ENCODE measurements at places on chromosomes 16 and 17.

- peak; percentile 47 for ATAC-seq
Measured at GRCh38 chr16:83794860-83795554, 12.8 kb upstream of the HSBP1 start.

- ATAC-seq: peak; percentile 62
Measured at GRCh38 chr17:27540318-27541101, 84.3 kb downstream of the KSR1 start.

- no peak for ATAC-seq
Measured at GRCh38 chr17:82058230-82058854, 6.6 kb downstream of the GPS1 start.

GRCh38 chr17:10048629-10049350 lies 143.7 kb upstream of the RCVRN start:
- peak; percentile 72 for ATAC-seq

DNA sequence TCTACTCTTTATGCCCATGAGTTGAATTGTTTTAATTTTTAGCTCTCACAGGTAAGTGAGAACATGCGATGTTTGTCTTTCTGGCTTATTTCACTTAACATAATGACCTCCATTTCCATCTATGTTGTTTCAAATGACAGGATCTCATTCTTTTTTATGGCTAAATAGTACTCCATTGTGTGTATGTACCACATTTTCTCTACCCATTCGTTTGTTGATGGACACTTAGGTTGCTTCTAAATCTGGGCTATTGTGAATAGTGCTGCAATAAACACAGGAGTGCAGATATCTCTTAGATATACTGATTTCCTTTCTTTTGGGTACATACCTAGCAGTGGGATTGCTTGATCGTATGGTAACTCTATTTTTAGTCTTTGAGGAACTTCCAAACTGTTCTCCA lies 19.3 kb upstream of the CA4 start:
- no peak for ATAC-seq

DNA sequence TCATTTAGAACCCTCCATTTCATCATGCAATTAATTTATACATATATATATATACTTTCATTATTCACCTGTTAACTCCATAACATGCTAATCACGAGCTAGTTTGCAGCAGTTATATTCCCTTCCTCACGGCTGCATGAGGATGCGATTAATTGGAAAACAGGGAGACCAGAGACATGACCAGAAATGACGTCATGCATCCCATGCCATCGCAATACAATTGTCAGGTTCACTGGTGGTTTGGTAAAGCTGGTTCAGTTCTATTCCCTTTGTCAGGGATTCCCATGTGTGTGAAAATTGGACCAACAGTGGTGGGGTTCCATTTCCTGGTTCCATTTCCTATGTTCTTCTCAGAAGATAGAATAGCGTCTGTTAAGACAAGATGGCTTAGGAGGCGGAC lies 440.4 kb upstream of the ERCC4 start:
- ATAC-seq: no peak

DNA sequence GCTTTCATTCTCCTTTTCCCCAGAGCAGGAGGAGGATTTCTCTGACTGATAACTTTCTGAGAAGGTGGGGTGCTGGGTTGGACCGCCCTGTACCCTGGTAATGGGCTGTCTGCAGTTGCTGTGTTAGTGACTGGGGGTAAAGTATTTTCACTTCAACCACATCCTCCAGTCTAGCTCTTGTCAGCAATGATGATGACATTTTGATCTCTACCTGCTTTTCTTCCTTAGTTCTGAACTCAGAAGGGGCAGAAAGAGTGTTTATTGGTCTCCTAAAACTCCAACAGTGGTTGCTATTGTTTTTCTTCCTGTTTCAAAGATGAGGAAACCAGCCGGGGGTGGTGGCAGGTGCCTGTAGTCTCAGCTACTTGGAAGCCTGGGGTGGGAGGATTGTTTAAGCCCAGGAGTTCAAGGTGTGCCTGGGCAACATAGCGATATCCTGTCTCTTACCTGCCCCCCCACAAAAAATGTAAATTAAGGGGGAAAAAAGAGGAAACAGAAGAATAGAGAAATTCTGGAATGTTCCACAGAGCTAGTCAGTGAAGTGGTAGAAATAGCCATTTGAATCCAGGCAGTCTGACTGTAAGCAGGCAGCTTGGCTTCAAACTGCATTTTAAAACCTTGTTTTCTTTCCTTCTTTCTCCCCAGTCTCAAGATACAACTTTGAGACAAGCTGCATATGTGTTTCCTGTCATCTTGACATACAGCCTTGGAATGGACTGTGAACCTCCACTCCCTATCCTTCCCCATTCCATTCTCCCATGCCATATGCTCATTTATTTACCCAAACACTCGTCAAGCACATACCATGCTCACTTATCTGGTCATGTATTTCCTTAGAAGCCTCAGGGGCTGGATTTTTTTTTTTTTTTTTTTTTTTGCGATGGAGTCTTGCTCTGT lies 3.3 kb upstream of the N4BP1 start:
- no peak for ATAC-seq

DNA sequence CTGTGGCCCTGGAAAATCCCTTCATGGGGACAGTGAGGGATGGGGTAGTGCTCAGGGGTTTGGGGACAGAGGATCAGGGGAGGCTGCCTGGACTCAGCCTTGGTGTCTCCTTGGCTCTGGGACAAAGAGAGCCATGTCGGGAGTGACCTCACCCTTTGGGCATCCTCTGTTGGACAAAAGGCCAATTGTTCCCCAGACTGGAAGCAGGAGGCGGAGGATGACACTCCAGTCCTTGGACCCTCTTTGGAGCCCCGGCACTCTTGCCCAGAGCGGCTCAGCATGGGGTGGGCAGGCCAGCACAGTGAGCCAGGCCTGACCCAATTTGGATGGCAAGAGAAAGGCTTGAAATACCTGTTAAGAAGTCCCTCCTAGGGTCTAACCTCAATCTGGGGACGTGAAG lies 39.4 kb upstream of the PHB1 start:
- peak; percentile 67 for ATAC-seq

GRCh38 chr17:27038676-27039075 lies 255.2 kb upstream of the WSB1 start:
- ATAC-seq: no peak

GRCh38 chr16:29009050-29009837 lies 24.4 kb downstream of the LAT start:
- ATAC-seq: no peak

- ATAC-seq: peak; percentile 43
Measured at GRCh38 chr16:73143576-73144422, 95.9 kb upstream of the ZFHX3 start.

DNA sequence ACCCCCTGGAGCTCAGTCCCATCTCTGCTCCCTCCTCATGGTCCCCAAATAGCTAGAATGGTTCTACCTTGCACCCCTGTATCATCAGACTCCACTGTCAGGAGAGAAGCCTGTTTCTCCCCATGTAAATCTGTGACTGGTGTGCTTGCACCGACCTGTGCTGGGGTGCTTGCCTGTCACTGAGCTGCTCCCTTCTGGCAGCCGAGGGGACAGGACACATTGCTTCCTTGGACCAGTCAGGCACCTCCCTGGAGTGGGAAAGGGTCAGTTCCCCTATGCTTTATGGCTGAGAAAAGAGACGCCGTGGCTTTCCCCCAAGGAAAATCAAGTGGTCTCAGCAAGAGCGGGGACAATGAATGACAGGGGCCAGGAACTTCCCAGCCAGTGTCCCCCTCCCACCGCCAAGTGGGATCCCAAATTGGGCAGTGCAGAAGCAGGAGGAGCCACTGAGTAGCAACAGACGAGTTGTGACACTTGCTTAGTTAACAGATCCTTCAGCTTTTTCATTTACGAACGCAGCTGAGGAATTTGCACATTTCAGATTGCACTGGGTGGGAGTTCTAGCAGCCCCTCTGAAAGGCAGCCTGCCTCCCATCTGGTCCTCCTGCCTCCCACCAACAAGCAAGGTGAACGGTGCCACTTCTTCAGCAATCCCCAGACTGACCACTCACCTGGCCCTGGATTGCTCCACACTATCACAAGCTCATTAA lies 156.4 kb downstream of the KATNIP start:
- no peak for ATAC-seq

DNA sequence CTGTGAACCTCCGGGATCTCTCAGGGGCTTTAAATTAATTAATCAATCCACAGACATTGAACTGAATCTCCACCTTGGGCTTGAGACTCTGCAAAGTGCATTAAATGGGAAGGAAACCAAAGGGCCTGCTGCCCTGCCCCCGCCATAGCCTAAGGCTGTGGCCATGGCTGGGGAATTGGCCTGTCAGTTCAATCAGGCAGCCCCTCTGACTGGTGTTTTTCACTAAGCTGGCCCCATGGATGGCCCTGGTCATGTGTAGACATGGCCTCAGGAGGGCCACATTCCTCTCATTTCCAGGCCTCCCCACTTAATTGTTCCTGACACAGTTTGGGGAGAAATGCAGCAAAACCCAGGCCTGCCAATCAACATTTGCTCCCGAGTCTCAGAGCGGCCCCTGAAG lies 499.8 kb downstream of the WWOX start:
- ATAC-seq: no peak

- ATAC-seq: no peak
Measured at GRCh38 chr17:19319771-19320505, 42.6 kb downstream of the B9D1 start.

GRCh38 chr16:84004442-84004841 lies 36.4 kb downstream of the NECAB2 start:
- ATAC-seq: no peak

GRCh38 chr17:4487296-4487695 lies 11.4 kb upstream of the SPNS2 start:
- no peak for ATAC-seq

DNA sequence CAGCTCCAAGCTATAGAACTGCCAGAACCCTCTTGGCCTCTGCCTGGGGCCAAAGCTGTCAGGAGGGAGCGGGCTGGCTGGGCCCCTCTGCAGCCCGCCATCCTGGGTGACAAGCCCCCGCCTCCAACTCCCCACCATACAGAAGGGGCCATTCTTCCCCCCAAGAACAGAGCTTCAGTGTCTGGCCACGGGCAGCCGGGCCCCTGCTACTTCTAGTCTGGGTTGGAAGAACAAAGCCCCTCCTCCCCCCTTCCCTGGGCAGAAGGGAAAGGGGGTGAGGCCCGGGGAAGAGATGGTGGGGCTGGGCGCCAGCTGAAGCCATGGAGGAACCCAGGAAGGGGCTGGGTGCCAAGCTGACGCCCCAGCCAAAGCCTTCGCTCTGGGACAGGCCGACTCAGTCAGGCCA lies 9.0 kb downstream of the NAT9 start:
- ATAC-seq: no peak

DNA sequence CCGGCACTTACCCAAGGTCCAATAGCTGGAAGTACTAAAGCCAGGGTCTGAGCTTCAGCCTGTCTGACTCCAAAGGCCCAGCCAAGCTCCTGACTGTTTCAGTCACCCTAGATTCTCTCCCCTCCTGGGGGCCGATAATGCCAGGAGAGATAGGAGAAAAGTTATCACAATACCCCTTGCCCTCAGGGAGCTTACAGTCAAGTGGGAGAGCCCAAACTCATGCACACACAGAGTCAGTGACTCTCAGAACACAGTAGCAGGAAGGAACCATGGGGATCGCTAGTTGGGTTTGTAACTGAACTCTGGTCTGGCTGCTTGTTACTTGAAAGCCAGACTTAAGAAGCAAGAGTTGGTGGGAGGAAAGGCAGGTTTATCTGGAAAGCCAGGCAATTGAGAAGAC lies 14.9 kb downstream of the ZNF768 start:
- ATAC-seq: no peak

DNA sequence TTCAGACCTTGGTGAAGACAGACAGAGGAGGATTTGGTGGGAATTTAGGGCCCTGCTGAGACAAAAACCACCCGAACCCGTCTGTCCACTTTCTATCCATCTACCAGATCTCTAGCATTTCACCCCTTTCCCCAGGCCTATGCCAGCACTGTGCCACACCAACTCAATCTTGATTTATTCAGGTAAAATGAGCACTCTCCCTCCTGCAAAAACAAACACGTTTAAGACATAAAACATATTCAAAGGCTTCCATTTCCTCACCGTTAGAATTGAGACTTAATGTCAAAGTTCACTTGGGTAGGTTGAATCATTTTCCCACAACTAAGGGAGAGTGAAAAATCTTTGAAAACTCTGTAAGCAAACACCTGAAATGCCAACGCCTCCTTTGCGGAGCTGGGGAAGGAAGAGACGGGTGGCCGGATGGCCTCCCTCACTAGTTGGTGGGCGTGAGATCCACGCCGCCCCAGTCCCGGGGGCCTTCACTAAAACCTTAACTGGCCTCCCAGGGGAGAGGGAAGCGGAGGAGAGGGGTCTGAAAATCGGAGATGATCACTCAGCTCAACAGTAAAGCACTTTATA lies 862 bp downstream of the DCAKD start:
- ATAC-seq: no peak

GRCh38 chr17:77416105-77416713 lies 275.4 kb downstream of the SEC14L1 start:
- ATAC-seq: peak; percentile 58

DNA sequence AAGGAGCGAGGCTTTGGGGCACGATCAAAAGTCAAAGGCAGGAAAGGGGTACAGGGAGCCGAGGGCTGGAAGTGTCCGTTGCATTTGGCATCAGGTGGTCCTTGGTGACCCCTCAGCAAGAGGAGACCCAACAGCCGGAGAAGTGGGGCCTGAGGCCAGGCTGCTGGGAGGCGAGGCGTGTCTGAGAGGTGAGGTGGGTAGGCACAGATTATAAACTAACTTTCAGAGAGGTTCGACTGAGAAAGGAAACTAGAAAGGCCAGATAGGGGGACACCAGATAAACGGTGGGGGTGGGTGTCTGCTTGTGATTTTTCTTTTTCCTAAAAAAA lies 3.6 kb downstream of the PECAM1 start:
- ATAC-seq: no peak

GRCh38 chr16:53152329-53152728 lies 97.5 kb downstream of the CHD9 start:
- ATAC-seq: no peak

- no peak for ATAC-seq
Measured at GRCh38 chr17:80294210-80294609, 33.6 kb downstream of the RNF213 start.

GRCh38 chr16:58443783-58444182 lies 51.5 kb downstream of the GINS3 start:
- ATAC-seq: no peak

GRCh38 chr16:67858500-67858899 lies 11.0 kb upstream of the CENPT start:
- ATAC-seq: no peak

Measured in motor neuron (in vitro differentiated cells).